ENCODE measurements at places on chromosomes 12 and 14. TPM values are rescaled to one million over a fixed set of nuclear protein-coding genes. Genes with fewer than 3 reads are reported as not detected.

DNA sequence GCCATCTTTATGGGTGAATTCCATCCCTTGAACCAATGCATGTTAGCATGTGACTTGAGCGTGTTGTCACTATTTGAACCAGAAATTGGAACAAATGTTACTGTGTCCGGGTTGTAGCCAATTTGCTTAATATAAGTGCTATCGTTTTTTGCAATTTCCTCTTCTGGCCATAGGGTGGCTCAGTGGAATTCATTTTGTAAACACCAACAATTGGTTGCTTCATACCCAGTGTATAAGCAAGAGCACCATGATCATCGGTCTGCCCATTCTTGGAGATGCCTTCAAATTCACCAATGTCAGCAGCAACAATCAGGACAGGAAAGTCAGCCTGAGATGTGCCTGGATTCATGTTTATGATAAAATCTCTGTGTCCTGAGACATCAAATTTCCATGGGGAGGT is 5.0 kb upstream of the NEDD1 start:
- no peaks in the 10 kb centered on the region for H3K4me1 ChIP-seq
- no peaks in the 10 kb centered on the region for H3K27me3 ChIP-seq
- DNase-seq: no peak
- no peaks in the 10 kb centered on the region for H3K36me3 ChIP-seq
- no peak overlapping the region for H3K27ac ChIP-seq

- H3K27ac ChIP-seq: no peak overlapping the region
- no peak overlapping the region for H3K4me3 ChIP-seq
- no peak for DNase-seq
- no peaks in the 10 kb centered on the region for H3K36me3 ChIP-seq
- no peaks in the 10 kb centered on the region for H3K4me1 ChIP-seq
Observed at GRCh38 chr14:101599234-101599885, 38.1 kb downstream of the DIO3 start.

DNA sequence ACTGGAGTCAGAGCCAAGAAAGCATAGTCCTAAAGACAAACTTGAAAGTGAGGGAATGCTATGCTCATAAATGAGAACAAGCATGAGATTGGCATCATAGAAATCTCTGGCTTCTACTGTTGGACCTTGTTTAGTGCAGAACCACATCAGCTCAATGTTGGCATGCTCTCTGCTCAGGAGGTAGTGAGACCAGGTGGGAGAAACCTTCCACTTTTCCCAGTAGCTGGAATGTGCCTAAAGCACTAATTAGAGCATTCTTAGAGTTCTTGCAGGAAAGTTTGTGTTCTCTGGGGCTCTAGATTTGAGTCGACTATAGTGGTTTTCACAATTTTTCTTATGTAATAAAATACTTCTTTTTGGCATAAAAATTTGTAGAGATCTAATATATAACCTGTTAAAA is 159.7 kb upstream of the PRICKLE1 start:
- H3K4me1 ChIP-seq: peaks cover 8% of the 10 kb centered on the region
- DNase-seq: no peak
- H3K4me3 ChIP-seq: no peak overlapping the region
- H3K27me3 ChIP-seq: no peaks in the 10 kb centered on the region
- no peak overlapping the region for H3K27ac ChIP-seq

CPNE6 gene
- total RNA-seq: not detected

NELL2 gene
- 0.34 TPM for total RNA-seq

KRT6B gene
- not detected for total RNA-seq

GRCh38 chr12:107490010-107490409 is 195.6 kb upstream of the PWP1 start:
- no peak overlapping the region for H3K27ac ChIP-seq
- H3K36me3 ChIP-seq: no peaks in the 10 kb centered on the region
- H3K4me3 ChIP-seq: no peak overlapping the region
- H3K4me1 ChIP-seq: no peaks in the 10 kb centered on the region

- no peaks in the 10 kb centered on the region for H3K4me1 ChIP-seq
- H3K4me3 ChIP-seq: no peak overlapping the region
- no peaks in the 10 kb centered on the region for H3K36me3 ChIP-seq
- no peaks in the 10 kb centered on the region for H3K27me3 ChIP-seq
- H3K27ac ChIP-seq: no peak overlapping the region
Observed at GRCh38 chr12:104930388-104931326, 27.4 kb downstream of the SLC41A2 start.
